ENCODE measurements at places on chromosomes 7 and 10.

GRCh38 chr7:30896783-30897637 lies 14.6 kb upstream of the AQP1 start:
- DNase-seq: no peak

DNA sequence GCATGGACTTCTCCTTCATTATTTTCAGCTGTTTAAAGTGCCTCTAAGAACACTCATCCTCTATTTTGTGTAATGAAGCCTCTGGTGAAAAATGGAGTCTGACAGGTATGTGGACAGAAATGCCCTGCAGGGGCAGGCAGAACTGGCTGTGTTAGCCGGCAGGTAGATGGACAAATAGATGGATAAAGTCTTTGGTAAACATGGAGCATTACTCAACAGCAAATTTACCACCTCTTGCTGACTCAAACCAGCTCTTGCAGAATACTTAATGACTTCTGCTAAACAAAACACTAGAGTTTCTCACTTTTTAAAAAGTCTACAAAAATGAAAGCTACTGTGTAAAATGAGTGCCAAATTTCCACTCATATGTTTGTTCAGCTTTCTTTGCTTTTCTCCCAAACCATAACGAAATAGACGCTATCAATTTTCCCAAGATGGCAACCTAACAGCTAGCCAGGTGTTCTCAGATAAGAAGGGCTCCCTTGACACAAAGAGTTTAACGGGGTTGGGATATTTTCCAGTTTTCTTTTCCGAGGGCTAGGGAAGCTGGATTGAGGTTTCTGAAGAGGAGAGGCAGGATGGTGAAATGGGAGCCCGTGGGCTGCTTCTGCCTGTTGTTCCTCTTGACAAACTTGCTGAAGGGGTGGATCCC lies 71.9 kb upstream of the HABP2 start:
- DNase-seq: no peak

DNA sequence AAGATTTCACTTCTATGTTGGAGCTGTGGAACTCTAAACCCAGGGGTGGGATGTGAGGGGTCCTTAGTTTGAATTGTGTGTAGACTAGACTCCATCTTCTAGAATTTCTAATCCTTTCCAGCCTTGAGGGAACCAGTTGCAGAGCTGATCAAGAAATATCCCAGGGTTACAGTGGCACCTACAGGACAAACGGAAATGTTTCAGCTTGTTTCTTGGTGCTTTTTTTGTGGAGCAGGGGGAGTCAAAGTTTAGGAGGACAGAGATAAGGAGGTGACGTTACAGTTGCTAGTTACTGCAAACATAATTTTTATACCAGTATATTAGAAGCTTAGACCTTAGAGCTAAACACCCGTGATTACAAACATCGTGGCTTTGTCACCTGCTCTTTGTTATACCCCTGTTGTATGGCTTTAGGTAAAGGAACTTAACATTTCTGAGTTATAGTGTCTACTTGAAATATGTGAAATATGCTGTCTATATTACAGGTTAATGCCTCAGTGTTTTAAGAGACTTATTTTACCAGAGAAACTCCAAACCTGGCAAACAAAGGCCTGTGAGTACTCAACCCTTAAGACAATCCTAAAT lies 84.5 kb upstream of the DYNC1I1 start:
- no peak for DNase-seq

- no peak for DNase-seq
These were observed 32.7 kb downstream of the COL26A1 start for GRCh38 chr7:101395376-101395775.

DNA sequence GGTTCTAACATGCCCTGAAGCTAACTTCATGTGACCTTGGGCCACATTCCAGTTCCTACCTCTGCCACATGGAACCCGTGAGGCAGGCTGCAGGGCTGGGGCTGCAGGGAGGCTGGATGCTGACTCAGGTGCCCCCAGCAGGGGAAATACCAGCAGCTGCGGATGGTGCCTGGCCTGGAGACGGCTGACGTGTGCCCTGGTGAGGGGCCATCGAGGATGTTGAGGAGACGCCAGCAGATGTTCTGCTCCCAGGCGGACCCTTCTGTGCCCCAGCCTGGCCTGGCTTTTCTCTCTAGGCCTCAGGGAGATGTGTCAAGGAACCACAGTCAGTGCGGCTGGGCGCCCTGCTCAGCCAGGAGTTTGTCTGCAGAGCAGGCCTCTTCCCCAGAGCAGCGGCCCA lies 8.8 kb downstream of the BAG3 start:
- DNase-seq: no peak

DNA sequence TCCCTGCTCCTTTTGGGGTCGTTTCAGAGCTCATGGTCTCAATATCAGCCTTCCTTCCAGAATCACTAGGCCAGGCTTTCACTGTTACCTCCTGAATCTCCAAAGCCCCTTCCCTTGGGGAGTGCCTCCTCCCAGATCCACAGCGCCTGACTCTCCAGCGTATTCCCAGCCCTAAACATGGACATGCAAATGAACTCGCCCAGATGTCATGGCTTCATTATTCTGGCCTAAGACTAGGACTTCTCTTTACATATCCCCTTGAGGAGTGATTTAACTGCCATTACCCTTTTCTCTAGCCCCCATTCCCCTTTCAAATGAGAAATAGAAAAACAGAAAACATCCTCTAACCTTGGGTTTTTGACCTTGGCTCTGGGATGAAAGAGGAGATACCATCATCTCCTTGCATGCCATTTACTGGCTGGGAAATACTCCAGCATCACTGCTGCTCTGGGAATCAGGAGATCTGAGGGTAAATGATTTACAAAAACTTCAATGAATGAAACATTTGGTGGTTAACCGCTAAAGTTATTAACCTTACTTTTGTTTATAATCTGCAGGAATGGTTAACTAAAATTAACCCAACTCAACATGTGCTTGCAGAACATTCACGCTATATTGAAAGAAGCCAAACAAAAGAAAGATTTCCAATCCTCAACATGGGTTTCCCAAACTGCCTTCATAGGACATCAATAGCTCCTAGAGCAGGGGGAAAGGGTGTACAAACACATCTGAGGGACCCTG lies 37.0 kb downstream of the FAM171A1 start:
- no peak for DNase-seq

DNA sequence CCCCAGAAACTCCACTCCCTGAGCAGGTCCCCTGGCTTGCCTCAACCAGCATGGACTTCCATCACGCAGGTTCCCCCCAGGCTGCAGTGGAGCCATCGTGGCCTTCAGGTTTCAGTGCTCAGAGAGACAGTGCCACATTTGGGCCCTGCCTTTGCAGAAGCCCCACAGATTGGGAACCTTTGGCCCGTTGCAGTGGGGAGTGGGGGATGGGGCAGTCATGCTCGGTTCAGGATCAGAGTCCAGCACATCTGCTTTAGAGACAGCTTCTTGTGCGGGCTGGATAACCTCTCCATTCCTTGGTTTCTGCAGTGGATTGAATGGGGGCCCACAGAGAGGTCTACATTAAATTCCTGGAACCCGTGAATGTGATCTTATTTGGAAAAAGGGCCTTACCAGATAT lies 183.9 kb downstream of the EBF3 start:
- no peak for DNase-seq

DNA sequence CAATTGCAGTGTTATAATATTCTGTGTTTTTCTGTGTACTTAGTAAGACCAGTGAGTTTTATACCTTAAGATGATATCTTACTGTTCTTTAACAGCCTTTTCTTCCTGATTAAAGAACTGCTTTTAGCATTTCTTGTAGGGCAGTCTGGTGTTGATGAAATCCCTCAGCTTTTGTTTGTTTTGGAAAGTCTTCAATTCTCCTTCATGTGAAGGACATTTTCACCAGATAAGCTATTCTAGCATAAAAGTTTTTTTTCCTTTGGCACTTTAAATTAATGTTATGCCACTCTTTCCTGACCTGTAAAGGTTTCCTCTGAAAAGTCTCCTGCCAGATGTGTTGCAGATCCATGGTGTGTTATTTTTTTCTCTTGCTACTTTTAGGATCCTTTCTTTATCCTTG lies 1059.8 kb downstream of the LRMDA start:
- DNase-seq: no peak

Data from stimulated activated CD4-positive, alpha-beta T cell treated with anti-CD3 and anti-CD28 coated beads, TNF-alpha, amount 100 ng/mL, for 4 hours (primary cell).